Uterus (tissue), 4 donors: ENCODE measurements at places on chromosomes 5 and 9. TPM values are rescaled to one million over a fixed set of nuclear protein-coding genes. Genes with fewer than 3 reads are reported as not detected.

Gene PROB1
- total RNA-seq = 1.5 TPM

Gene SNAPC3
- total RNA-seq = 37.1 TPM

GRCh38 chr9:113592876-113593575 is 129.5 kb downstream of the RGS3 start:
- DNase-seq = no peak

Gene PTPDC1
- total RNA-seq = 21.6 TPM
